ENCODE measurements at places on chromosomes 13 and 19.

DNA sequence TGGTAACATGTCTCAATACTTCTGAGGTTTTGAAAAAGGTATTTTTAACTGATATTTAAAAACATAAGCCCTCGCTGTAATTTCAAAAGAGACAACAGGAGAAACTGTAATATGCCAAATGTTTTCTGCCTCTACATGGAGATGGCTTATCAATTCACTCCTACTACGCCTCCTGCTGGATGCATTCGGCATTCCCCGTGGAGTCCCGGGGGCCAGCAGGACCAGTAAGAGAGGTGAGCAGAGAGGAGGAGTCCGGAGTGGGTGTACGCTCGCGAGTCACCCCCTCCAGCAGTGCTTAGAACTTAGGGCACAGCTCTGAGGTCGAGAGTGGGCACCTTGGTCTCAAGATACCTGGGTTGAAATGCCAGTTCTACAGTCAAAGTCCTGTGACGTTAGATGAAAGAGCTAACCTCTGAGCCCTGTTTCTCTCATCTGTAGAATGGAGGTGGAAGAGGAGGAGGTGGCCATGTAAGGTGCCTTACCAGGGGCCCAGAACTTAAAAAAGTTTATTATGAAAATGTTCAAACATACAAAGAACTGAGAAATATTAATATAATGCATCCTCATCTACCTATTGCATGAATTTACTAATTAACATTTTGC, 110.2 kb downstream of the STK24 start:
- DNase-seq = peak; percentile 36

- DNase-seq = no peak
These were observed 590.8 kb downstream of the LMO7 start for GRCh38 chr13:76226941-76227340.

GRCh38 chr19:29671393-29672160, 6.3 kb downstream of the PLEKHF1 start:
- DNase-seq = peak; percentile 87

- peak; percentile 67 for DNase-seq
These were observed at the start of gene CTXN1 for GRCh38 chr19:7926021-7926726. TSS of gene CTXN1 (minus strand) at chr19:7926135. CDS start at chr19:7925538, 597 bp downstream.

- no peak for DNase-seq
These were observed 17.3 kb downstream of the NUFIP1 start for GRCh38 chr13:44971656-44972595.

All from stimulated activated CD8-positive, alpha-beta memory T cell treated with anti-CD3 and anti-CD28 coated beads, Interleukin-15, amount 100 ng/mL, for 48 hours (primary cell).